Large intestine (tissue), 12 donors: ENCODE measurements at places on chromosomes 7 and 10. TPM values are rescaled to one million over a fixed set of nuclear protein-coding genes. Genes with fewer than 3 reads are reported as not detected.

DNA sequence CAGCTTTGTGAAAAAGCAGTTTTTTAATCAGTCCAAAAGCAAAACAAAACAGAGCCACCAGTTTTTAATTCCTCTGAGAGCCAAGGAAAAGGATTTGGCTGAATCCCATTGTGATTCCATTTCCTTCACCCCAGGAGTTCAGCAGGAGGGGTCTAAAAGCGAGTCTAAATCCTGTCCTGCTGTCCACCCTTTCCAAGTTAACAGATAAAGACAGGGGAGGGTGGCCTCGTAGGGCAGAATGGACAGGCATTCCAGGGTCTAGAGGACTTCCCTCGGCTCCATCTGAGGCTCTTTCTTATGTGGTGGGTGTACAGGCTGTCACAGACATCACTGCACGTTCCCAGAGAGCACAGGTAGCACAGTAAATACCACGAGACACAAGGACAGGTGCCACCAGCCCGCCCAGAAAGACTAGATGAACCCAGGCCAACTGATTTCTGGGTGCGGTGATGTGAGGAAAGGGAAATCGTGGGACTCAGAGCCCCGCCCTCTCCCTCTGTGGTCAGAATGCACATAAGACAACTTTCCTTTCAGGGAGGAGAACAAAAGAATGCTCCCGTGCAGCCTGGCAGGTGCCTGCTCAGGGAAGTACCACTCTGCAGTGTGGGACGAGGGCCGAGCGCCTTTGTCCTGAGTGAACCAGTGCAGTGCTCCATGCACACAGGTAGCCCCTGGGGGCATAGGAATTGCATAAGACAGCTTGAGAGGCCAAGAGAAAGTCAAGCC is 119.7 kb downstream of the ABLIM1 start:
- peaks cover 6% of the 10 kb centered on the region for H3K36me3 ChIP-seq
- DNase-seq: no peak
- H3K4me3 ChIP-seq: no peak overlapping the region

GRCh38 chr7:16114633-16115032 is 306.7 kb downstream of the CRPPA start:
- no peak overlapping the region for H3K4me3 ChIP-seq
- no peaks in the 10 kb centered on the region for H3K4me1 ChIP-seq
- no peak overlapping the region for H3K27ac ChIP-seq
- H3K27me3 ChIP-seq: no peaks in the 10 kb centered on the region
- no peaks in the 10 kb centered on the region for H3K36me3 ChIP-seq

- H3K4me3 ChIP-seq: no peak overlapping the region
- DNase-seq: no peak
- no peaks in the 10 kb centered on the region for H3K4me1 ChIP-seq
- H3K36me3 ChIP-seq: peaks cover 3% of the 10 kb centered on the region
Measured at GRCh38 chr10:80081801-80082750, 3.6 kb downstream of the TMEM254 start.

GRCh38 chr7:151024435-151025056 is at the start of gene ATG9B:
Gene ATG9B, minus strand, starts transcription at chr7:151024494. Its CDS starts 71 bp downstream, at chr7:151024423.
- peaks cover 21% of the 10 kb centered on the region for H3K27me3 ChIP-seq
- DNase-seq: no peak
- H3K4me3 ChIP-seq: no peak within 1 kb of the TSS
- no peak within 1 kb of the TSS for H3K27ac ChIP-seq
- peaks cover 11% of the 10 kb centered on the region for H3K4me1 ChIP-seq

DNA sequence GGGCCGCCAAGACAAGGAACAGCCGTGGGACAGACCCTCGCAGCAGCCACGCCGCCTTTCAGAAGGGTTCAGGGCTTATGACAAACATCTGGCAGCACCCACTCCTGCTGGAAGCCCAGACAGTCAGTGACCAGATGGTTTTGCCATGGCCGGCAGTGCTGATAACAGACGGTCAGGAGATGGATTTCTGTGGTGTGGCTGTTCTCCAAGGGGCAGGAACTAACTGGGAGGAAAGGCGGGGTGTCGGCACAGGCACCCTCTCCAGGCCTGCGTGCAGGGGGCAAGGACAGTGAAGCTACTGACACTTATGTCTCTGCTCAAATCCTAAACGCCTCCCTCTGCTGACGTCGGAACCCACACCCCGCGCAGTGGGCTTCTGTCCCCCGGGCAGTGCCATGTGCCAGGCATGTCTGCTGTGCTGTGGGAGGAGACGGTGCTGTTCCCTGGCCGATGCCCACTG is 416.1 kb downstream of the DNAJB6 start:
- H3K4me3 ChIP-seq: no peak overlapping the region
- no peaks in the 10 kb centered on the region for H3K27me3 ChIP-seq
- no peaks in the 10 kb centered on the region for H3K4me1 ChIP-seq
- no peaks in the 10 kb centered on the region for H3K36me3 ChIP-seq
- no peak for DNase-seq

- H3K27me3 ChIP-seq: no peaks in the 10 kb centered on the region
- no peak overlapping the region for H3K27ac ChIP-seq
- no peak for DNase-seq
- no peaks in the 10 kb centered on the region for H3K36me3 ChIP-seq
- H3K4me3 ChIP-seq: no peak overlapping the region
Measured at GRCh38 chr7:30487371-30487770, 8.8 kb upstream of the NOD1 start.

DNA sequence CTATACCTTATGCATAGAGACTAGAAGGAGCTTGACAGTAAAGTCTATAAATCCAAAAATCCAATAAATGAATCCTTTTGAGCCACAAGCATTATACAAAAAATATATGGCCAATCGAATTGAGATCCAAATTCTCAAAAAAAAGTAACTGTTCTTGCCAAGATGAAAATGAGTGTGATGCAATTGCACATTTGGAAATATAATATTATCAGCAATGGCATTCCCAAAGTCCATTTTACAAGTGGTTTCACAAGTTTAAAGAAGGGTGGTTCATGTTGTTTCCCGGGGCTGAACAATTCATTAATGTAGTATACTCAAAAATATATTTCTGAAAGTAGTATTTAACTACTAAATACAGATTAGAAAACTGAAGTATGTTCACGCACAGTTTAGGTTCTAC is 7.3 kb downstream of the RP9 start:
- DNase-seq: no peak
- peaks cover 55% of the 10 kb centered on the region for H3K36me3 ChIP-seq
- no peak overlapping the region for H3K4me3 ChIP-seq
- no peaks in the 10 kb centered on the region for H3K4me1 ChIP-seq
- H3K27me3 ChIP-seq: no peaks in the 10 kb centered on the region
- no peak overlapping the region for H3K27ac ChIP-seq

DNA sequence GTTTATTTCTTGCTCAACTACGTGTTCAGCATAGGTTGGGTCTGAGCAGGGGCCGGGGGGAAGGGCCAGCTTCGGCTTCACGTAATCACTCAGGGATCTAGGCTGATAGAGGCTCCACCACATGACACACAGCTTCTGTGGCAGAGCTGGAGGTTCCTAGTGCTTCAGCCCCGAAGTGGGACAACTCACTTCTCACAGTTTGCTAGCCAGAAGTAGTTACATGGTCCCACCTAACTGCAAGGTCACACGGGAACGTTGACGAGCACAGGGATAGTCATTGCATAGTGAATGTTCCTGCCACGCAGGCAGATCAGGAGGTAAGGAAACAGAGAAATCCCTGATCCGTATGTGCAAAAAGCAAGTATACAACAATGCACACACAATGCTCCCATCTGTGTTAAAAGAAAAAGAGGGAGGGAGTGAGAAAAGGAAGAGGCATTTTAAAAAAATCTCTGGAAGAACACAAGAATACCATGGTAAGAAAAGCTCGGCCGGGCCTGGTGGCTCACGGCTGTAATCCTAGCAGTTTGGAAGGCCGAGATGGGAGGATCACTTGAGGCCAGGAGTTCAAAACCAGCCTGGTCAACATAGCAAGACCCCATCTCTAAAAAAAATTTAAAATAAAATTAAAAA is 16.9 kb downstream of the SMURF1 start:
- no peak overlapping the region for H3K27ac ChIP-seq
- no peaks in the 10 kb centered on the region for H3K27me3 ChIP-seq
- H3K4me3 ChIP-seq: no peak overlapping the region
- peaks cover 5% of the 10 kb centered on the region for H3K4me1 ChIP-seq

- H3K27ac ChIP-seq: no peak overlapping the region
- DNase-seq: no peak
- no peaks in the 10 kb centered on the region for H3K4me1 ChIP-seq
- no peaks in the 10 kb centered on the region for H3K36me3 ChIP-seq
Measured at GRCh38 chr7:108848486-108848885, 278.8 kb downstream of the DNAJB9 start.

GRCh38 chr7:22867003-22867402 is 44.4 kb upstream of the TOMM7 start:
- DNase-seq: no peak
- peaks cover 10% of the 10 kb centered on the region for H3K4me1 ChIP-seq
- H3K27ac ChIP-seq: no peak overlapping the region
- no peak overlapping the region for H3K4me3 ChIP-seq
- no peaks in the 10 kb centered on the region for H3K27me3 ChIP-seq
- no peaks in the 10 kb centered on the region for H3K36me3 ChIP-seq

Gene INSIG1
- 27.6 TPM for polyA plus RNA-seq

DNA sequence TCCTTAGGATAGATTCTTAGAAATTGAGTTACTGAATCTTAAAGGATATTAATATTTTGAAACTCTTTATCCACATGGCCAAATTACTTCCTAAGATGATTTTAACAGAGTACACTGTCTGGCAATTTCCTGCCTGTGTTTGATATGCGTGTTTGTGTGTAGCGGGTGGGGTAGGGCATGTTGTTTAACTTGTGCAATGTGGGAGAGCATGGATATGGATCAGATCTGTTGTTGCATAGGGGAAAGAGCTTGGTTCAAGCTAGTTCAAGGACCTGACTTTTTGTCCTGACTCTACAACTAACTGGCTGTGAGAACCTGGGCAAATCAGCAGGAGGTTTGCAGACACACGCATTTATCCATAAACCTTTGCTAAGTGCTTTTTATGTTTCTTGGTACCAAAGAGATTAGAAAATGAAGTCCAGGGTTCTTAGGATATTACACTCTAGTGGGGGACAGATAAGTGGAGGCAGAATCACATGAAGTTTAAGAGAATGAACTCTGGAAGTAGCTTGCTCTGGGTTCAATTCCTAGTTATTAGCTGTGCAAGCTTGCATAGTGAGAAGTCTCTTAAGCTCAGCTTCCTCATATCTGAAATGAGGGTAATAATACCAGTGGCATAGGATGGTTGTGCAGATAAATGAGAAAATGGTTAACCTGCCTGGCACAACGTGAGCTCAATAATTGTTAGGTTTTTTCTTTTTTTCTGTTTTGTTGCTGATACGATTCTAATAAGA is 96.3 kb upstream of the PRR15 start:
- H3K4me1 ChIP-seq: peaks cover 65% of the 10 kb centered on the region
- H3K4me3 ChIP-seq: no peak overlapping the region
- no peaks in the 10 kb centered on the region for H3K36me3 ChIP-seq
- peak overlapping the region; percentile 75 for H3K27ac ChIP-seq
- H3K27me3 ChIP-seq: no peaks in the 10 kb centered on the region

Gene LIPK
- not detected for polyA plus RNA-seq

GRCh38 chr10:85124603-85125051 is 796.2 kb downstream of the CCSER2 start:
- no peak overlapping the region for H3K4me3 ChIP-seq
- H3K36me3 ChIP-seq: no peaks in the 10 kb centered on the region
- no peaks in the 10 kb centered on the region for H3K4me1 ChIP-seq
- no peaks in the 10 kb centered on the region for H3K27me3 ChIP-seq
- peak; percentile 9 for DNase-seq

GRCh38 chr7:26369593-26369992 is 77.9 kb downstream of the SNX10 start:
- peaks cover 3% of the 10 kb centered on the region for H3K27me3 ChIP-seq
- DNase-seq: peak; percentile 57
- H3K4me1 ChIP-seq: peaks cover 4% of the 10 kb centered on the region
- H3K27ac ChIP-seq: peak overlapping the region; percentile 23
- no peak overlapping the region for H3K4me3 ChIP-seq

- H3K4me1 ChIP-seq: no peaks in the 10 kb centered on the region
- H3K4me3 ChIP-seq: no peak overlapping the region
Measured at GRCh38 chr10:78314651-78315050, 281.0 kb downstream of the RPS24 start.

Gene NPSR1
- polyA plus RNA-seq: 0.16 TPM

DNA sequence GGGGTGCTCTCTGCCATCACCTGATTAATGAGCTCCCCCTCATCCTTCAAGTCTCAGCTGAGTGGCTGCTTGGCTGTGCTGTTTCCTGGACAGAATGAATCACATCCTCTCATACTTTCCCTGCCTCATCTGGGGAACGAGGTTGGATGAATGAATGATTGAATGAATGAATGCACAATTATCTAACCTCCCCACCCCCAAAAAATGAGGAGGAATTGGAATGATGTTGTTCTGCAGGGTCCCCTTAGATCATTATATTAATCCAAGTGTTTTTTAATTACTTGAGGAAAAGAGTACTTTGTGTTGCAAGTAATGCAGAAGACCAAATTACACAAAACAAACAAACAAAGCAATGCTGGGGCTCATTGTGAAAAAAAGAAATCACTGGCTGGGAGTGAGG is 240.2 kb downstream of the BUB3 start:
- DNase-seq: no peak
- H3K27me3 ChIP-seq: no peaks in the 10 kb centered on the region
- H3K4me1 ChIP-seq: no peaks in the 10 kb centered on the region
- no peaks in the 10 kb centered on the region for H3K36me3 ChIP-seq
- no peak overlapping the region for H3K4me3 ChIP-seq

GRCh38 chr10:96470116-96470743 is 43.5 kb downstream of the TLL2 start:
- H3K4me3 ChIP-seq: no peak overlapping the region
- H3K4me1 ChIP-seq: no peaks in the 10 kb centered on the region
- H3K36me3 ChIP-seq: no peaks in the 10 kb centered on the region
- H3K27me3 ChIP-seq: peaks cover 19% of the 10 kb centered on the region

- no peaks in the 10 kb centered on the region for H3K27me3 ChIP-seq
- peak; percentile 39 for DNase-seq
Measured at GRCh38 chr7:102933763-102934162, 21.0 kb downstream of the LRRC17 start.

DNA sequence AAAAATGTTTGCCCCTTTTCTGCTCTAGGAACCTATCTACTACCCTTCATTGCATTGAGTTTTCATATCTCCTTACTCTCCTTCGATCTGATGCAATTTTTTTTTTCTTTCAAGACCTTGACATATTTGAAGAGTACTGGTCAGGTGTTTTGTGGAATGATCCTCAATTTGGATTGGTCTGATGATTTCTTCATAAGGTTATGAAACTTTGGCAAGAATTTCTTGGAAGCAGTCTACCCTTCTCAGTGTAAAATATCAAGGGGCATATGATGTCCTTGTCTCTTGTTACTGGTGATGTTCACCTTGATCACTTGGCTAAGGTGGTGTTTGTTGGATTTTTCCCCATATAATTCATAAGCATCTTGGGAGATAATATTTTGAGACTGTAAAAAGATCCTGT is 64.7 kb downstream of the CPED1 start:
- DNase-seq: no peak
- H3K27me3 ChIP-seq: no peaks in the 10 kb centered on the region
- H3K27ac ChIP-seq: no peak overlapping the region

Gene SEMA3C
- 70.6 TPM for polyA plus RNA-seq

Gene MPLKIP
- polyA plus RNA-seq: 43.4 TPM
